Posterior vena cava (tissue), 2 donors: ENCODE measurements at places on chromosomes 4 and X.

- DNase-seq: no peak
These were observed 180.5 kb downstream of the PPP1R2C start for GRCh38 chrX:42597481-42597880.

DNA sequence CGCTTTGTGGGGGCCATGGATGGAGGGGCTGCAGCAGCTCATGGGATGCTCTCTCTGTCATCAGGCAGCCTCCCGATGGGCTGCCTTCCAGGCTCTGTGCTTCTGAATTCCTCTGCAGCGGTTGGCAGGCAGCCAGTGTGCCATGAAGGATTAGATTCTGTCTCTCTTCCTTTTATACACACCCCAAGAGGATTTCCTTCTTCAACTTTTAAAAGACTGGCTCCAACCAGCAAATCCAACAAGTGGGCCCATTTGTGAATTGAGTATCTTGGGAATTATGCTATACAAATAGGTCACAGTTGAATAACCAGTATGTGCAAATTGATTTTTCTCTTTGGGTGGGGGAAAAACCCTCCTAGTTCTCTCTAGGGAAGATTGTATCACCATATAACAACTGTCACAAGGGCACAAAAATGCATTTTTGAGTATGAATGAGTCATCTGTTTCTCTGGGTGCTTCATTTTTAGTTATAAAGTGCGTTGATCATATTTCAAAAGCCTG, 96.8 kb upstream of the FAT1 start:
- no peak for DNase-seq

GRCh38 chr4:138501614-138502013, 259.5 kb upstream of the SLC7A11 start:
- no peak for DNase-seq

- no peak for DNase-seq
These were observed 45.6 kb upstream of the GRIA3 start for GRCh38 chrX:123138473-123138872.

DNA sequence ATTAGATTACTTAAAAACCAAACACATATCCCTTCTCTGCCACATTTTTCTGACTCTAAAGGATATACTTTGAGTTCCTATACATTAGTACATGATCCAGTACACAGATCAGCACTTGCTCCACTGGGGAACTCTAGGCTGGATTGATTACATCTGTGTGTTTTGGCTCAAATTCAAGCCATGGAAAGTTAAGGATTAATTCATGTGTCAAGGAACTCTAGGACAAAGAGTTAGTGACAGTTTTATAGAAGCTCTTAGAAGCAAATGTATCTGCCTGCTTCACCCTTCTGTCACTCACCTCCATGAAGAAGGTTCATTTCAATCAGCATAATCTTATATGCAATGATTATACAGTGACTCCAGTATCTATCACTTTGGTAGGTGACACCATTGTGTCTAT, 43.2 kb downstream of the SCFD2 start:
- no peak for DNase-seq
